ENCODE measurements at places on chromosomes 1 and 21.

DNA sequence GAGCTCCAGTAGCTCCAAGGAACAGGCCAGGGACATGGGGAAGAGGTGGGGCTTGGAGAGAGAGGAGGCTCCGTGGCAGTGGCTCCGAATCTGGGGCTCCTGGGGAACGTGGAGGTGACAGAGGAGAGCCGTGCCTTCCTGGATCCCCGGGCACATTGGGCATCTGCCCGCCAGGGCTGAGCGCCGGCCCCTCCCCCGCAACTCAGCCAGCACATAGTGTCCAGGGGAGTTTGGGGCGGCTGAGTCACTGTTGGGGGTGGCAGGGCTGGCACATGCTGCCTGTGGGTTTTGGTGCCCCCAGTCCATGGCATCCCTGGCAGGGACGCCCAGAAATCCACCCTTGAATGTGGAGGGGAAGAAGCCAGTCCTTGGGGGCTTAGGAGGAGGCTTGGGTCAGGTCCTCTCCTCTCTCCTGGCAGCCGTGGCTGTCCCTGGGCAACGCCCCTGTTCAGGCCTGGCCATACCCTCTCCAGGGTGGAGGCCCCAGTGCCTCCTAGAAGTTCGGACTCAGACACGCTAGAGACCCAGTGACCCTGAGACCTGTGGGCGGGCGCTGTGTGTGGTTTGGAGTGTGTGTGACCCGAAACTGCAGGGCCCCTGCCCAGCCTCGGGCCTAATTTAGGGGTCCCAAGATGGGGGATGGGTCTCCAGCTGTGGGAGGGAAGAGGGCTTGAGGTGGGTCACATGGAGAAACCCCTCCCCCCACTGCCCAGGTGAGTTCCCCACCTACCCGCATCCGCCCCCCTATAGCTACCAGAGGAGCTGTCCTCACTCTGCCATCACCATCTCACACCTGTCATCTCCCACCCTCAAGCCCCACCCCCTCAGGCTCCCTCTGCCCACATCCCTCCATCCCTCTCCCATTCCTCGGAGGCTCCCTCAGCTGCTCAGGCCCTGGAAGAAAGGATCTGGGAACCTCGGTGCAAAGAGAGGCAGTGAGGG, 1.6 kb downstream of the HSPB7 start:
- no peak overlapping the region for H3K27ac ChIP-seq
- no peak for DNase-seq
- peaks cover 5% of the 10 kb centered on the region for H3K4me1 ChIP-seq
- H3K36me3 ChIP-seq: no peaks in the 10 kb centered on the region
- no peaks in the 10 kb centered on the region for H3K27me3 ChIP-seq

DNA sequence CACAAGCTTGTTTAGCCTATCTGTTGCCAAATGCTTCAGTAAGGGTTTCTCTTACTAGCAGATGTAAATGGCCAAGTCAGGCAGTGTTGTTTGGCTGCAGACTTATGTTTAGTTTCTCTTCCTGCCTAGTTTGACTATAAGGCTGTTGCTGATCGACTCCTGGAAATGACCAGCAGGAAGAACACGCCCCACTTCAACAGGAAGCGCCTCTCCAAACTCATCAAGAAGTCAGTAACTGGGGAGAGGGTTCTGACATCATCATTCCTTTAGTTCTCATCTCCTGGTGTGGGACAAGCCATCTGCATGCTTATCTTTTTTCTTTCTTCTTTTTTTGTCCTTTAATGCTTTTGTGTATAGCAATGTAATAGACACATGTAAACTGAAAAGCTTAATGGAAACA, 25.1 kb downstream of the RRP1B start:
- H3K27ac ChIP-seq: no peak overlapping the region
- H3K4me3 ChIP-seq: no peak overlapping the region
- no peaks in the 10 kb centered on the region for H3K27me3 ChIP-seq
- no peaks in the 10 kb centered on the region for H3K4me1 ChIP-seq
- peaks cover 65% of the 10 kb centered on the region for H3K36me3 ChIP-seq
- no peak for DNase-seq

- DNase-seq: no peak
- no peak overlapping the region for H3K27ac ChIP-seq
Observed at GRCh38 chr21:43305336-43305665, 121.6 kb downstream of the SIK1 start.

DNA sequence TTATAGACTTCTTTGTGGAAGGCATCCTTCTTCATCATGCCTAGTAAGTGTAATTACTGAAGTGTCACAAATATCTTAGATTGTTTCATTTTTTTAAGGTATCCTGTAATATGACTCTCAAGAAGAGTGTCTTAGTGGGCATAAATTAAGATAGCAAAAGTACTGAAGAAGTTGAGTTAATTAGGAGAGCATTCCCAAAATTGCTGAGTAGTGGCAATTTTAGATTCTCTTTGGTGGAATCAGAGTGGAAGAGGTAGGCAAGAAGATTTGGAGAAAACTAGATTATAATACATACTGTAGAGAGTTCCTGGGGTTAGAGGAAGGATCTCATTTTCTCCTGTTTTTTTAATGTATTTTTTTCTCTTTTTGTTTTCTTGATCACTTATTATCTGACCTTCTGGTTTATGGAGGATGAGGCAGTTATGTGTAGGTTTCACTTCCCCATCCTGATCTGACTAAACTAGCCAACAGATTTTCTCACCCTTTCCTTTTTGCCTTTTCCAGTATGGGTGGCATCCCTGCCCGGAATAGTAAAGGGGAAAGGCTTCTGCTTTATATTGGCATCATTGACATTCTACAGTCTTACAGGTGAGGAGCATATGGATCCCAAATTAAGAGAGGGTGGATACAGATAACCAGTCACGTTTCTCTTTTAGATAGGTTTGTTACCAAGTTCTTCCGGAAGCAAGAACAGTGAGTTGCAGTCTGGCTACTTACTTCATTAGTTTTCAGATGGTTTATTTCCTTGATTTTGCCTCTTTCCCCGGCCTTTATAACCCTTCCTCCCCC, 16.7 kb upstream of the PSMD4 start:
- peaks cover 90% of the 10 kb centered on the region for H3K36me3 ChIP-seq
- no peak overlapping the region for H3K4me3 ChIP-seq
- no peaks in the 10 kb centered on the region for H3K27me3 ChIP-seq
- DNase-seq: no peak
- H3K4me1 ChIP-seq: no peaks in the 10 kb centered on the region

GRCh38 chr1:198550941-198551524, 10.6 kb upstream of the ATP6V1G3 start:
- no peak overlapping the region for H3K4me3 ChIP-seq
- H3K27ac ChIP-seq: no peak overlapping the region
- DNase-seq: no peak
- no peaks in the 10 kb centered on the region for H3K27me3 ChIP-seq

DNA sequence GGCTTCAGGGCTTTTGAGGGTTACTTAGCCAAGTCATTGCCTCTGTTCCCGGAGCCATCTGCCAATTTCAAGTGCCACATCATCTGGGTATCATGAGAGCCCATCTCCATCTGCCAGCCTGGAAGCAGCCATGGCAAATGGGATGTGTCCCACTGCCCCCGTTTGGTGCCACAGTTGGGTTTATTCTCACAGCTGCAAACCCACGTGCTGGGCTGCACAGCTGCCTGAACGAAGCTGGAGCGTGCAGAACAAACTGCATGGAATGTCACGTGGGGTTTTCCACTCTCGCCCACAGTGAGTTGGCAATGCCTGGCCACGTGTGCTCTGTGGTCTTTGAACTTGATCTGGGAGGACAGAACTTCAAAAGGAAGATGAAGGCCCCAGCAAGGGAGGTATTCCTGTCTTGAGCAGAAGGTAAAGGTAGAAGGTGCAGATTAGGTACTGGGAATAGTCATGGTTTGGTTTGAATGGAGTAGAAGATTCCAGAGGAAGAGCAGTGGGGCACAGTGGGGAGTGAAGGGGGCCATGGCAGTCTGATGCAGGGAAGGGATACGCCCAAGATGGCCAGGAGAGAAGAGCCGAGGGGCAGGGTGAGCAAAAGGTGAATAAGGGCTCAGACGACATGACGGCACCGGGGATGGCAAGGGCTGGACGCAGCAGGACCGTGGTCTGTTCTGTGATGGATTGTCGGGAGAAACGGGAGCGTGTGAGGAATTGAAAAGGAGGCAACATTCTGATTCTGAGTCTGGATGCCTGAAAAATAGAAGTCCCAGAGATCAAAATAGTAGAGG, 222.0 kb downstream of the KAZN start:
- no peaks in the 10 kb centered on the region for H3K4me1 ChIP-seq
- no peaks in the 10 kb centered on the region for H3K27me3 ChIP-seq
- H3K36me3 ChIP-seq: no peaks in the 10 kb centered on the region
- no peak overlapping the region for H3K4me3 ChIP-seq

GRCh38 chr1:10890491-10891071, 94.1 kb upstream of the CASZ1 start:
- DNase-seq: no peak
- H3K36me3 ChIP-seq: no peaks in the 10 kb centered on the region
- H3K27ac ChIP-seq: no peak overlapping the region
- H3K4me3 ChIP-seq: no peak overlapping the region
- peaks cover 26% of the 10 kb centered on the region for H3K27me3 ChIP-seq

DNA sequence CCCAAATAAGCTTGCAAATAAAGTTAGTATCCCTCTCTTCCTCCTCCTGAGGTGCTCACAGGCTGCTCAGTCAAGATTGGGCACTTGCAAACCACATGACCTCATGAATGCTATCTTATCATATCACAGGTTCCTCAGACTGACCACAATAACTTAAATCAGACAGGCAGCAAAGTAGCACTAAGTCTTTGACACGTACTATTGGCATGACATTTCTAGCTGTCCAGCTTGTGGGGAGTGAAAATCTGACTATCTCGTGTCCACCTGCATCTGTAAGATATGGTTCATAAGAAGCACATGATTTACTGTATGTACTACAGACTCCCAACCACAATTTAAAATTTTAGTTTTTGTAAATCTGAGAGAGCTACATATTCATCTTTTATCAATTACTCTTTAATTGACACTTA, 58.0 kb upstream of the GFI1 start:
- no peak for DNase-seq
- no peaks in the 10 kb centered on the region for H3K4me1 ChIP-seq

DNA sequence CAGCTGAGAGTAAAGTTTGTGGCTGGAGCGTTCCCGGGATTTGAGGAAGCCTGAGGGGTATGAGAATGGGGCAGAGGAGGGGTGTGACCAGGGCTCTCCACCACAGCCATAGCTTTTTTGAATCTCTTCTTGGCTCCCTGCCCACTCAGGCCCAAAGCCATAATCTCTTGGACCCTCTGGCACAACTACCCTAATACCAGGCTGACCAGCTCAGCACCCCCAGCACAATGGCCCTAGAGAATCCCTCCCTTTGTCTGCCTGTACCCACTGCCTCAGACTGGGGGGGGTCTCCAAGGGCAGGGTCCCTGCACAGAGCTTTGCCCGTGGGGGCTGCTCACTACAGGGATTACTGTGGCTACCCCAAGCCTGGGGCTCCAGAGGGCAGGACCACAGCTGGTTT, 7.5 kb downstream of the DENND4B start:
- H3K4me3 ChIP-seq: no peak overlapping the region
- H3K27me3 ChIP-seq: no peaks in the 10 kb centered on the region
- H3K27ac ChIP-seq: no peak overlapping the region
- H3K36me3 ChIP-seq: peaks cover 50% of the 10 kb centered on the region

GRCh38 chr21:46089285-46089684, 8.6 kb upstream of the COL6A2 start:
- H3K36me3 ChIP-seq: no peaks in the 10 kb centered on the region
- H3K4me1 ChIP-seq: no peaks in the 10 kb centered on the region
- H3K27ac ChIP-seq: no peak overlapping the region
- no peak for DNase-seq
- H3K27me3 ChIP-seq: no peaks in the 10 kb centered on the region

DNA sequence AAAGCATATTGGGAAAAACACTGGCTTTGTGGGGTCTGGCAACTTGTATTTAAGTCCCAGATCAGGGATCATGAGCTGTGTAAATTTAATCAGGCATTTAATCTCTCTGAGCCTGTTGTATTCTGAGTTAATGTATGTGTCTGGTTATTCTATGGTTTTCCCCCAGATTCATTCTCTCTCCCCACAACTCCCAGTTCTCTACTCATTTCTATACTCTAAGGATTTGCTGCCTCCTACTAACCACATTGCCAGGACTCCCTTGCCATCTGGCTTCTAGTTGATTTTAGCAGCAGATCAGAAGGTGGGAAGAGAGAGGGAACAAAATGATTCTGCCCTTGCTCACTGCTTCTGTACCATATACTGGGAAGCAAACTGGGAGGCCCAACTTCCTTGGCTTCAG, 31.4 kb upstream of the S1PR1 start:
- H3K27ac ChIP-seq: no peak overlapping the region
- H3K36me3 ChIP-seq: no peaks in the 10 kb centered on the region
- no peak overlapping the region for H3K4me3 ChIP-seq
- H3K27me3 ChIP-seq: no peaks in the 10 kb centered on the region

GRCh38 chr1:3014443-3015268, 6.6 kb upstream of the ACTRT2 start:
- no peak for DNase-seq
- H3K27ac ChIP-seq: no peak overlapping the region
- H3K4me3 ChIP-seq: no peak overlapping the region
- H3K27me3 ChIP-seq: no peaks in the 10 kb centered on the region
- H3K36me3 ChIP-seq: no peaks in the 10 kb centered on the region

DNA sequence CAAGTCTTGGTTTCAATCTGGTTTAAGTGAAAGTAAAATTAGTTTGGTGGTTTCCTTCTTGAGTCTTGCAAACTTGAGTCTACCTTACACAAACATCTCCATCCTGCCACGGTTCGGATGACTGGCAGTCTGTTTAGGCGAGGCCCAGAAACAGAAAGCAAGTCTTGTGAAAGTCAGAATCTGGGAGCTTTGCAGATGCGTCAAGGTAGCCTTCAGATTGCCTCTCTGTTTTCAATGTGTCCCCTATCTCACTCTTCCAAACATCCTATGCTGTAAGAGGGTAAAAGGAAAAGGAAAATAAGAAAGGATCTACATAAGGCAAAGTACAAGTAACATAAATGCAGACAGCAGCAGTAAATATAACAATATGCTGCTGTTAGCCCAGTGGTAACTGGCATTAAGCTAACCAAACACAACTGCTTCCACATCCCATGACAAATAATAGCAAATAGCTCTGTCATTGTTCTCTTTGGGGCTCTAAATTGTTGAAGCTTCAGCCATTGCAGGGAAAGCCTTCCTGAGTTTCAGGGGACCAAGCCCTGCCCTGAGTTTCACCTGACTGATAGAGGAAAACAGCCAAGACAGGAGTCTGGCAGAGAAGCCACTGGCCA, 26.2 kb upstream of the C1orf105 start:
- no peaks in the 10 kb centered on the region for H3K27me3 ChIP-seq
- H3K27ac ChIP-seq: no peak overlapping the region
- no peaks in the 10 kb centered on the region for H3K4me1 ChIP-seq
- no peaks in the 10 kb centered on the region for H3K36me3 ChIP-seq
- H3K4me3 ChIP-seq: no peak overlapping the region

DNA sequence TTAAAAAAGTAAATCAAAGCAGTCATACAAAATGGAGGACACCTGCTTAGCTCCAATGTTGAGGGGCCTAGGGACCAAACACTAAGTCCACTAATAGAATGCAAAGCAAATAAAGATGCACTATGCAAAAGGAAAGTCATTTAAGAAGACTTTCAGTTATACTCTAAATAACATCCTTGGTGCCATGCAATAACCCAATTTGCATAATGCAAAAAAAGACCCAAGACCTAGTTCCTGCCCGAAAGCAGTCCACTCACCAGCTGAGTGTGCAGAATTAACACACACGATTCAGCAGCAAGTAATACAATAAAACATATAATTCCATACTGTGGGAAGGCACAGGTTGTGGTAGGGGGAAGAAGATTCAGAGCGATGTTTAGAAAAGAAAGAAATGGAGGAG, 101.8 kb downstream of the TGFBR3 start:
- H3K4me1 ChIP-seq: no peaks in the 10 kb centered on the region
- DNase-seq: no peak
- no peak overlapping the region for H3K4me3 ChIP-seq
- H3K36me3 ChIP-seq: no peaks in the 10 kb centered on the region
- no peaks in the 10 kb centered on the region for H3K27me3 ChIP-seq
- no peak overlapping the region for H3K27ac ChIP-seq

Measured in endodermal cell (in vitro differentiated cells).